ENCODE measurements at places on chromosomes 11 and 22.

DNA sequence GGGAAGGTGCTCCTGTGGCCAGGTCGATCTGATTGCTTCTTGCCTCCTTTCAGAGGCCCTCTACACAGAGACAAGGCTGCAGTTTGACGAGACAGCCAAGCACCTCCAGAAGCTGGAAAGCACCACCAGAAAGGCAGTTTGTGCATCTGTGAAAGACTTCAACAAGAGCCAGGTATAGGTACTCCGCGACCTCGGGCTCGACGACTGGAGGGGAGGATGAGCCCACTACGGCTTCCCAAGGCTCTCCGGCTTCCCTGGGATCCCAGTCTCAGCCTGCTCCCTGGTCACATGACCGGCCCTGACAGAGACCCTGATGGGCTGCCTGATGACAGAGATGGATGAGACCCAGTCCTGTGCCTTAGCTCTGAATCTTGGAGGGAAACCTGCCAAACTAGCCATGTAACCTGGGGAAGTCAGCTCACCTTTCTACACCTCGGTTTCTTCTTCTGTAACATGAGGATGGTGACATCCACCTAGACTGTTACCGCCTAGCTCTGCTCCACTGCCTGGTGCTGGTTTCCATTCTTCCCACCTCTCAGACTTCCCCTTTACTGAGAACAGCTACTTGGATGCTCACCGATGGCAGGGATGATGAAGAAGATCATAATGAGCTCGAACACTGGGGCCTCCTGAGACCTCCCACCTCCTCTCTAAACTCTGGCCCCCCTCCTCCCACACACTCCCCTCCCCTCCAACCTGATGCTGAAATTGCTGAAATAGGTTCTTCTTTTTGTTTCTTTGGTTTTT is 8.9 kb downstream of the RIBC2 start:
- DNase-seq: no peak

DNA sequence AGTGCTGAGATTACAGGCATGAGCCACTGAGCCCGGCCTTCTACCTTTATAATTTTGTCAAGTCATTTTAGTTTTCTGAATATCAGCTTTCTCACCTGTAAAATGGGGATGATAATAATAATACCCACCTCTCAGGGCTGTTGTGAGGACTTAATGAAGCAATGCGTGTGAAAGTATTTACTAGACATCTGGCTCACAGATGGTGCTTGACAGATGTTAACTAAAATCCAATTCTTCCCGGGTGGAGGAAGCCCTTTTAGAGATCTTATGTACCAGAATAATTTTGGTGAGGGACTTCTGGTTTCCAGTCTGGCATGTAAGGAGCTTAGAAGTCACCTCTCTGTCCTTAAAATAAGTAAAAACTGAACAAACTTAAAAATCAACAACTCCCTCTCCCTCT is 43.7 kb upstream of the NUP160 start:
- no peak for DNase-seq

DNA sequence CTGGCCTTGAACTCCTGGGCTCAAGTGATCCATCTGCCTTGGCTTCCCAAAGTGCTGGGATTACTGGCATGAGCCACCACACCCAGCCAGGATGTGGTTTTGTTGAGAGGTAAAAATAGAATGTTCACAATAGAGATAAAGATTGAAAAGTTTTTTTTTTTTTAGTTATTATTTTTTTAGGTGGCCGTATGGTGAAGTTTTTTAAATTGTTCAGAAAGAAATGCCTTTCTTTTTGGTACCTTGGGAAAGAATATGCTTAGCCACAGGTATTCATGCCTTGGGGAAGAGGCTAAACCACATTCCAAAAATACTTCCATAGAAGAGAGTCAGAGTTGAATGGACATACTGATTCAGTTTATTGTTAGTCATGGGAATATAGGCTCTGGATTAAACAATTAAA is 143.4 kb downstream of the C11orf91 start:
- no peak for DNase-seq

GRCh38 chr11:119533462-119533861 is 110.5 kb upstream of the THY1 start:
- DNase-seq: no peak

DNA sequence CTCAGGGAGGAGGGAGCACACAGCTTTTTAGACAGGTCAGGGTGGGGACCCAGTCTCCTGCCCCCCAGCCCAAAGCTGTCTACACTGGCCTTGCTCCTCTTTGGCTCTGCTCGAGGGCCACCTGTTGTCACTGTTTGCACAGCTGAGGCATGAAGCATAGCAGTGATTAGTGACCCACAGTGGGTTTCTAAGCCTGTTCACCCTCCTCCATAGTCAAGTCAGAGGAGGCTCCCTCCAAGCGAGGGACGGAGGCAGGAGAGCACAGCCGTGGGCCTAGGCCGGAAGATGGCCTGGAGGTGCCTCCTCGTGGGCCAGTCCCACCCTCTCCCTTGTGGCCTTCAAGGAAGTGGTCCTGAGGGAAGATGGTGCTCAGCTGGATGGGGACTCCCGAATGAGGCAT is 241.1 kb downstream of the GRIK4 start:
- no peak for DNase-seq

DNA sequence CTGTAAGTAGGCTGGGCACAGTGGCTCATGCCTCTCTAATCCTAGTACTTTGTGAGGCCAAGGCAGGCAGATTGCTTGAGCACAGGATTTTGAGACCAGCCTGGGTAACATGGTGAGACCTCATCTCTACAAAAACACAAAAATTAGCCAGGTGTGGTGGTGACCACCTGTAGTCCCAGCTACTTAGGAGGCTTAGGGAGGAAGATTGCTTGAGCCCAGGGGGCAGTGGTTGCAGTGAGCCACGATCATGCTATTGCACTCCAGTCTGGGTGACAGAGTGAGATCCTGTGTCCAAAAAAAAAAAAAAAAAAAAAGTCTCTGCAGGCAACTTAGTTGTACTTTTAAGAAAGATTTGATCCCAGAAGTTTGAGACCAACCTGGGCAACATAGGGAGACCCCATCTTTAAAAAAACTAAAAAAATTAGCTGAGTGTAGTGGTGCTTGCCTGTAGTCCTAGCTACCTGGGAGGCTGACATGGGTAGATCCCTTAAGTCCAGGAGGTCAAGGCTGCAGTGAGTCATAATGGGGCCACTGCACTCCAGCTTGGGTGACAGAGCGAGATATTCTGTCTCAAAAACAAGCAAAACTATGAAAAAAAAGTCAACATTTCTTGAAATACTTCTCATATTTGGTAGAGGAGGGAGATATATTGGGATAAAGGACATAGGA is 10.5 kb downstream of the ATM start:
- DNase-seq: no peak

DNA sequence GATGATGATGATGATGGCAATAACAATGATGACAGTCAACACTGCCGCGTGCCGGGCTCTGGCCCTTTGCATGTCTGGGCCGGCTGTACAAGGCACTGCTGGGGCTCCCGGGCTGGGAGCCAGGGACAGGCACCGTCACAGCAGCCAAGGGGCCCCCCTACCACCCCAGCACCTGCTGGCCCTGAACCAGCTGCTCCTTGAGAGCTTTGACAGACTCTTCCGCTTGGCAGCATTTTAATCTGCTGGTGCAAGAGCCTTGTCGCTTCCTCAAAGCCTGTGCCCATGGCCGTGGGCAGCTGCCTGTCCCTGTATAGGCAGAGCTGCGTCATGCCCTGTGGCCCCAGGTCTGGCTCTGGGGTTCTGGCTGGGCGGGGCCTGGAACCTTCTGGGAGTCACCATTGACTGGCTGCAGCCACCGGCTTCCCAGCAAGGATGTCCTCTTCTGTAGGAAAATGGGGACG is 12.9 kb upstream of the MUC6 start:
- no peak for DNase-seq

- DNase-seq: no peak
Observed at GRCh38 chr11:72227316-72228228, 3.0 kb downstream of the INPPL1 start.

GRCh38 chr11:118679483-118679882 is at the start of gene TREH:
TREH (minus strand) TSS chr11:118679650; CDS start chr11:118679627, 23 bp downstream.
- no peak for DNase-seq

- DNase-seq: no peak
Observed at GRCh38 chr11:35539256-35539655, 13.8 kb upstream of the PAMR1 start.

GRCh38 chr11:62108017-62108750 is 15.6 kb upstream of the INCENP start:
- no peak for DNase-seq

GRCh38 chr22:39462443-39463221 is 5.8 kb downstream of the MGAT3 start:
- DNase-seq: no peak

DNA sequence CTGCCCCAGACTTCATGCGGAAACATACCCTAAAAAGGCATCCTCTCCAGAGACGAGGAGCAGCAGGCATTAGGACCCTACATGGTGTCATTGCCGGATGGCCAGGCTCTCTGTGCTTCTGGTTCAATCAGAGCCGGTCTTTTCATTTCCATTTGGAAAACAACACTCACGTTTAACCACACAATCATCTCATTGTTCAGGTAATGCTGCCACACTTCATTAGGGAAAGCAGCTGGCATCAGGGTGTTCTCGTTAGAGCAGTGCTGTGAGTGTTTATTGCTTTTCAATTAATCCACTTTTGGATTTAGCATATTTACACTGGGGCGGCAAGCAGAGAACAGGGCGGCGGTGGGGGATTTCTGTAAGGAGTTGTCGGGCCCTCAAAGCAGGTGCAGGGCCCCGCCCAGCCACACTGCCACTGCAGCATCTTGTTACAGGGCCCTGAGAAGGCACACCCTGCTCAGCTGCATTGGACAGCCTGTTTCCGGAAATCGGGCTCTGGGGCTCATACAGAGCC is 338.6 kb downstream of the SHANK2 start:
- no peak for DNase-seq

DNA sequence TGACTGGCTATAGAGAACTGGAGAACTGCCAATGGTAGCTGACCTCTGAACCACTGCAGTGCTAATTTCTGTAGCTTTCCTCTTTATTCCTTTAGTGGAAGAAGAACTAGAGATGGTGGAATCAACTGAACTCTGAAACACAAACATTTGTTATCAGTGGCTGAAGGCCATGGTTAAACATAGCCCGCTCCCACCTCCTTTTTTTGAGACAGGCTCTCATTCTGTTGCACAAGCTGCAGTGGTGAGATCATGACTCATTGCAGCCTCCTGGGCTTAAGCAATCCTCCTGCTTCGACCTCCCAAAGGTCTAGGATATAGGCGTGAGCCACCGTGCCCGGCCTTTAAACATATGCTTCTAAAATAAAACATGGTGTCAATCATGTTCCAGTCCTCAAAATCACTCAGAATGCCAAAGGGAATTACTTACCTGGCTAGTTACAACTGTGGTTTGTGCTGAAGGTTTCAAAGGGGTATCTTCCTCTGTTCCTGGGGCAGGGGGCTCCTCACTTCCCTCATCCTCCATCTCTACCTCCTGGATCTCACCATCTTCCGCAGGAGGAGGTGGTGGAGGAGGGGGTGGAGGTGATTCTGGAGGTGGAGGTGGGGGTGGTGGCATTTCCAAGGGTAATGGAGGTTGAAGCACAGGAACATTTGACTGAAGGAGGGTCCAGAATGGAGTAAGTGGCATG is 9.0 kb upstream of the AGBL2 start:
- DNase-seq: no peak

DNA sequence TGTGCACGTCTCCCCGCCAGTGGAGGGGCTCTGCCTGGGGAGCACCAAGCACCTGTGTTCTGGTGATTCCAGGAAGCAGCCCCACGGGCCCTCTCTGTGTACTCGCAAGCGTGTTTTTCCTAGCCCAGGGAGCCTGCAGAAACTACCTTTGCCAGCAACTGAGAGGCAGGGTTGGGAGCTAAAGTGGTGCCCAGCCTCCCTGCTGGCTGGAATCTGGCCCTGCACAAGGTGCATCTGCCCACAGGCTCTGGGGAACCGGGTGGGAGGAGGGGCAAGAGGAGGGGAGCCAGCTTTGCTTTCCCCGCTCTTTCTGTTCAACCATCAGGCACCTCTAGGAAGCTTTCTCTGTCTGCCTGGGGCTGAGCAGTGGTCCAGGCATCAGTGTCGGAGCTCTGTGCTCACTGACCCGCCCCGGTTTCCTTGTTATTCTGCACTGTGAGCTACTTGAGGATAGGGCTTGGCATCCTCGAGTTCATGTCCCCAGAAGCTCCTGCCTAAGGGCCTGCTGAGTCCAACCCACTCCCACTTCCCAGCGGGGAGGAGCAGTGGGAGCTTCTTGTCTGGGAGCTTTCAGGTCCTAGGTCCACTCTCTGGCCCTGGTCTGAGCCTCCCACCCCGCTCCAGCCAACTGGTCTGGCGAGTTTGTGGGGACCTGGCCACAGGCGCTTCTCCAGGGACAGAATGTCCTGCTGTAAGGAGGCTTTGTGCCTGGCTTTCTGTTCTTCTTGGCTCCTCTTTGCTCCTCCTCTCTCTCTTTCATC is 14.9 kb downstream of the DAGLA start:
- DNase-seq: no peak

- no peak for DNase-seq
Observed at GRCh38 chr22:40768206-40768605, 50.9 kb downstream of the SLC25A17 start.

- DNase-seq: no peak
Observed at GRCh38 chr11:126833065-126833464, 167.5 kb downstream of the KIRREL3 start.

DNA sequence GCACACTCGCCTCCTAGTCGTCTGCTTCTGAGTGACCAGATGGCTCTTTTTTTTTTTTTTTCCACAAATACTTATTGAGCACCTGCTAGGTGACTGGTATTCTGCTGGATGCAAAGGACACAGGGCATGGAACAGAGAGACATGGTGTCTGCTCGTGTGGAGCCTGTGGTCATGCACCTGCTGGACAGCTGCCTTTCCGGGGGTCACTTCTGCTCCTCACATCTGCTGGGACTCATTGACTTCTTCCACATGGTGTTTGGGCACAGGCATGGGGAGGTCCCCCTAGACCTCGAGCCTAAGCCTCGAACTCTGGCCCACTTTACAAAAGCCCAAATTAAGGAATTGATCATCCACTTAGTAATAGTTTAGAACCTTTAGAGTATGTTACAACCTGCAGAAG is 39.5 kb upstream of the EMID1 start:
- no peak for DNase-seq

DNA sequence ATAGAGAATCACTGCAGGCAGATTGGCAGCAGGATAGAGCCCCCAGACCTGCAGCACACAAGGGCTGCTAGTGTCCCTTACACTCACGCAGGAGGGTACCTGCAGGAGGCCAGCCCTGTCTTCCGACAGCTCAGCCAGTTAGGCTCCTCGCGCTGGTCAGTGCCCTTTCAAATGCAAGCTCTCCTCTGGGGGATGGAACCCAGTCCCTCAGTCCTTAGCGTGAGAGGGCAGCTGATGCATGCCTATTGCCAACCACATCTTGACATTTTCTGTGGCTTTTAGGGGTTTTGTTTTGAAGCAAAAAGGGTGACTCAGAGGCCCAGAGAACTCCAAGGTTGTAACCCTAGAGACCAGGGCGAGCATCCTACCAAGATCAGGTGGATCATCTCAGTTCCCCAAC is 40.0 kb downstream of the WNT11 start:
- no peak for DNase-seq

DNA sequence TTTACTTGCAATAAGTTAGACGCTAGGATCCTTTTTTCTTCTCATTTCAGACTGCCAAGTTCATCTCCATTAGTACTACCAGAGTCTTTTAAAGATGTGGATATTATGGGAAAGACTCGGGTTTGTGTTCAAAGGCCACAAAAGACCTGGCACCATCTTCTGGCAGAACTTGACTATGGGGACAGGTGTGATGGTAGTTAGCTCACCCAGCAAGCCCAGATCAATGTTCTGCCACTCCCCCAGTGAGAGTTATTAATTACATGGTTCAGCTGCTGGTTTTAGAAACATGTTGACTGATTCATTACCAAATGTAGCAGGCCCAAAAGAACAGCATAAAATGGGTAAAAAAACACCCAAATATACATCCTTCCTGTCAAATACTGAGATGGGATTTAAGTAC is 333.5 kb upstream of the PITPNB start:
- DNase-seq: no peak

- no peak for DNase-seq
Observed at GRCh38 chr11:27642954-27643353, 57.3 kb downstream of the BDNF start.
